Dermis blood vessel endothelial cell (primary cell): ENCODE measurements at places on chromosomes 16 and 17. TPM values are rescaled to one million over a fixed set of nuclear protein-coding genes. Genes with fewer than 3 reads are reported as not detected.

GRCh38 chr17:58325976-58326468, 2.6 kb downstream of the TSPOAP1 start:
- no peak for DNase-seq

- DNase-seq, result peak; percentile 75
Observed at GRCh38 chr17:28916302-28916934, 13.5 kb upstream of the DHRS13 start.

DNA sequence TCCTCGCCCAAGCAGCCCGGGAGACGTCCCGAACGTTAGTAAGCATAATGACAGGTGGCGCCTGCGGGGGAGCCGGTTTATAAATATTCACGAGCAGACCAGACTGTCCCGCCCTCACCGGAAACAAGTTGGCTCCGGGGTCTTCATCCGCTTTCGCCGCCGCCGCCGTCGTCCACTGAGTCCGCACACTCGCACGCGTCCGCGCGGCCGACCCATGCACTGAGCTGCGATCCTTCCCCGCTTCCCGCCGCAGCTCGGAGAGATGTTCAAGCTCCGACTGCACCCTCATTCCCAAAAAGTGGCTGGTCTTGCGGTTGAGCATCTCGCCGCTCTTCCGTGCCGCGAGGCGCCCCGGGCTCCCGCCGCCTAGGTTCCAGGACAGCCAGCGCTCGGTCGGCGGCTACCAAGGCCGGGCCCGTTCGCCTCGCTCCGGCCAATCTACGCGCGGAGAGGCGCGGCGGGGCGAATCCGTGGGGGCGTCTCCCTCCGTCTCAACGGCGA, 385 bp downstream of the CFAP119 start:
- DNase-seq, result peak; percentile 40

DNA sequence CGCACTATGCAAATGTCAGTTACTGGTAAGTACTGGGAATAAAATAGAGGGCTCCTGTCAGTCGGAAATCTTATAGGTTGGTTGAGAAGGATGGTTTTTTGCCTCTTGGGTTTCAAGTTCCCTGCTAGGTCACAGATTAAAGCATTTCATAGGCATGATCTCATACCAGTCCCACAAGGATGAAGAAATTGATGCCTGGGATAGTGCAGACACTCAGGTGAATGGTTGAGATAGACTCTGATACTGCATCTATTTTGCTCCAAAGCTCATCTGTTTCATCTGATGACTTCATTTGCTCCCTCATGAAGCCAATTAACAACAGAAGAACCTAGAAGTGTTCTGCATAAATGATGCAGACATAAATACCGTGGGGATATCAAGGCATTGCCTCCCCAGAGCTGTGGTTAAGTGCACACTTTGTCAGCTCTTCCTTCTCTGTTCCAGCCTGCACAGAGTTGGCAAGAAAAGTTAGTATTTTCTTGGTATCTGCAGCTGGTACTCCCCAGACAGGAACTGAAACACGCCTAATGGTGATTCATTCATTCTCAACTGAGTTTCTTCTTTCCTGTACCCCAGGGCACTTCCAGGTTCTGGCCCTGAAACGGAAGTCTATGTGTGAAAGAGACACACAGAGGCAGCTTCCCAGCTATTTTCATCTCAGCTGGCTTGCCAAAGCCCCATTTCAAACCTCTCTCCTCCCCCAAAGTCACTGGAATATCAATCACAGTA, 418.3 kb upstream of the SALL1 start:
- peak; percentile 78 for DNase-seq

DNA sequence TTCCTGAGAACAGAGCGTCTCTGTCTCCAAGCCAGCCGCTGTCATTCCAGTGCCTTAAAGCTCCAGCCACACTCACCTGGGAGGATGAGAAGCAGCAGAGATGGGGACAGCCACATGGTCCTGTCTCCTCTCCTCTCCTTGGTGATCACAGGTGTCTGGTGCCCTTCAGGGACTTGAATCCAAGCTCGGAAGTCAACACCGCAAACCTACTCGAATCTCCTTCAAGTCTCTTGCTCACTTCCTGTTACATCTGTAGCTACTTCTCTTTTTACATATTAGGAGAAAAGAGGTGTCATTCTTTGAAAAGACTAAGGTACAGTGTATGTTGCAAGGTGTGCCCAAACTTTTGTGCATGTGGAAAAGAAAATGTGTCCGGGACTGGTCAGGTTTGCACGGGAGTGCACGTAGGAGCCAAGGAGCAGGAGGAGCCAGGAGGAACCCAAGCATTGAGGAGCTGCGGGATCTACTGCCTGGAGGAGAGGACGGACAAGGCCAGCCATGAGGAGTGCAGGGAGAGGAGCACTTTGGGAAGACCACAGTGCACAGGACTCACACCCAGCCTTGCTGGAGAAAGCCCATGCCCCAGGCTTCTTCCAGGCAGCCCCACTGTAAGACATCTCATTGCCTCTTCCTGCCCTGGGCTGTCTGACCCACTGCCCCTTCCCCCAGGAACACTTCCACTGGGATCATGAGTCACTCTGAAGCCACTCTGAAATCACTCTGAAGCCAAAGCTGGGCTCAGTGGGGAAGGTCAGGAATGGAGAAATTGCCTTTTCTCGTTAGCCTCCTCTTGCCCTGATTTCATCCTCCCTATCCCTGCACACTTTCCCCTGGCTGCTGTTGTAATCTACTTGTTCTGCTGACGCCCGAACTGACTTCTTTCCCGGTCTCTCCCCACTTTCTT, at the start of gene CD300LD:
Gene CD300LD, minus strand, starts transcription at position 197 of the 904 bp plus-strand sequence. Its CDS starts 81 bp downstream, at position 116.
- no peak for DNase-seq

DNA sequence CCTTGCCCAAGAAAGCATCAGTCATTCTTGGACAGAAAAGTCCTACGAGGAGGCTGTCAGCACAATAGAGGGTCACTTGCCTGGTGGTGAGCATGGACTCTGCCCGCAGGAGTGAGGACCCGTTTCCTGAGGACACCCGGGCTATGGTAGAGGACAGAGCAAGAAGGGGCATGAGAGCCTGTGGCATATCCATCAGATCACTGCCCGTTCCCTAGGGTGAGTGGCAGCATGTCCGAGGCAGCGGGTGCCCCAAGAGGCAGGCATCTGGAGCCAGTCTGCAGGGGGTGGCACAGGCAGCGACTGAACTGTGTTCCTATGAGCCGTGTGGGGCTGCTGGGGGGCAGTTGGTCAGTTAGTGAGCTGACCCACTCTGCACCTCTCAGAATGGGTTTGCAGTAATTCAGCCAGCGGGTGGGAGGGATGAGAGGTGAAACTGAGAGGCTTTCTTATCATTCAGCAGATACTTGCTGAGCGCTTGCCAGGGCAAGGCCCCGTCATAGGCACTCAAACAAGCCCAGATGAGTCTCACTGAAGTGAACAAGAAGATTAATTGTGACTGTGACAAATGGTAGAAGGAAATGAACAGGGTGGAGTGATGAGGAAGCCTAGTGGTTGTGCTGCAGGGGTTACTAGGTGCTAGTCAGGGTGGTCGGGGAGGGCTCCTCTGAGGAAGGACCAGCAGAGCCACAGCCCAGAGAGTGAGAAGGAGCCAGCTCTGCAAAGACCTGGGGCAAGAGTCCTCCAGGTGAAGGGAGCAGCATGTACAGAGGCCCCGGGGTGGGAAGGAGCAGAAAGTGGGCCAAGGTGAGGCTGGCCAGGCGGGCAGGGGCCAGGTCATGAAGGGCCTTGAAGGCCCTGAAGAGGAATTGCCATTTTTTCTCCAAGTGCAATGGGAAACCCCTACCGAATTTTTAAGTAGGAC, 87.9 kb downstream of the CLEC16A start:
- DNase-seq, result no peak

GRCh38 chr17:10046786-10047785, 142.0 kb upstream of the RCVRN start:
- DNase-seq, result no peak

GRCh38 chr16:73054125-73054484, 6.2 kb upstream of the ZFHX3 start:
- peak; percentile 28 for DNase-seq

GRCh38 chr17:1592751-1593629, 30.4 kb upstream of the PITPNA start:
- DNase-seq, result no peak

- DNase-seq, result no peak
Observed at GRCh38 chr17:42918902-42919521, 18.4 kb downstream of the G6PC1 start.

- DNase-seq, result no peak
Observed at GRCh38 chr16:88464447-88465318, 11.6 kb downstream of the ZFPM1 start.

GRCh38 chr16:84275585-84276151, 19.0 kb upstream of the WFDC1 start:
- DNase-seq, result no peak

- DNase-seq, result no peak
Observed at GRCh38 chr17:12680407-12680897, 14.8 kb downstream of the MYOCD start.

- peak; percentile 98 for DNase-seq
Observed at GRCh38 chr17:78933025-78933958, 8.1 kb upstream of the TIMP2 start.

OTOP3 gene
- not detected in 2 replicates for total RNA-seq

GPRC5B gene
- 75.1 and 80.5 TPM in 2 replicates for total RNA-seq

ABCA6 gene
- total RNA-seq, result 15.7 and 39.6 TPM in 2 replicates

C1QTNF8 gene
- not detected in 2 replicates for total RNA-seq

LITAFD gene
- total RNA-seq, result not detected in 2 replicates

GUCY2D gene
- total RNA-seq, result not detected in 2 replicates

ZNF263 gene
- total RNA-seq, result 57.5 and 59.4 TPM in 2 replicates

SEPTIN1 gene
- total RNA-seq, result not detected in 2 replicates

CD300H gene
- not detected in 2 replicates for total RNA-seq

TUBG2 gene
- 6.4 and 7.7 TPM in 2 replicates for total RNA-seq
